ENCODE measurements at places on chromosomes 2 and 18. TPM values are rescaled to one million over a fixed set of nuclear protein-coding genes. Genes with fewer than 3 reads are reported as not detected.

Gene CFAP65
- not detected for total RNA-seq

Gene IL36A
- not detected for total RNA-seq

Gene STK36
- total RNA-seq = 22.4 TPM

DNA sequence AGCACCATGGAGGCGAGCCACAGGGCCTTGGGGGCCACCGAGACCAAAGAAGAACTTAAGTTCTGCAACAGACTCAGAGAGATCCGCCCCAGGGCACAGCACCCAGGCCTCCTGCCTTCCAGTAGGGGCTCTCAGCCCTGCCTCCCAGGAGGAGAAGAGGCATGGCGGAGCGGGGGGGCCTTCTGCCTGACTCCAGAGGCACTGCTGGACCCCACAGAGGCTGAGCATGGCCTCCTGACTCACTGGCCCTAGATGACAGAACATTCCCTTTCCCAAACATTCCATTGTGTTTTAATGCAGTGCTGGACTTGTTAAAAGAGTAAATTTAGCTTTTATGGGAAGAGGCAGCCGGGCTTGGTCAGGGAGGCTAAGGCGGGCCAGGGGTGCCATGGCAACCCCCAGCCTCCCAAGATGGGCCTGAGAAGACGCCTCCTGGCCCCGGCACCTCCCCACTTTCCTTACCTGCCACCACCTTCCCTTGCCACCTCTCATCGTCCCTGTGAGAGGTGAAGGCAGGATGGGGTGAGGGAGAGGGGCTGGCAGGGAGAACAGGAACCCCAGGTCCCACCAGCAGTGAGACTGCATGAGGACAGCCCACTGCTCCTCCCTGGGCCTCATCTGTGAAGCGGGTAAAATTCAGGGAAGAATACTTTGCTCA, 65.4 kb downstream of the SMAD7 start:
- no peak for DNase-seq

GRCh38 chr2:151260573-151261230, 961 bp downstream of the RBM43 start:
- DNase-seq = peak; percentile 22

- no peak for DNase-seq
Measured at GRCh38 chr2:22215517-22215916, 1091.7 kb downstream of the TDRD15 start.

GRCh38 chr2:46552079-46552478, 72.7 kb downstream of the TMEM247 start:
- no peak for DNase-seq

DNA sequence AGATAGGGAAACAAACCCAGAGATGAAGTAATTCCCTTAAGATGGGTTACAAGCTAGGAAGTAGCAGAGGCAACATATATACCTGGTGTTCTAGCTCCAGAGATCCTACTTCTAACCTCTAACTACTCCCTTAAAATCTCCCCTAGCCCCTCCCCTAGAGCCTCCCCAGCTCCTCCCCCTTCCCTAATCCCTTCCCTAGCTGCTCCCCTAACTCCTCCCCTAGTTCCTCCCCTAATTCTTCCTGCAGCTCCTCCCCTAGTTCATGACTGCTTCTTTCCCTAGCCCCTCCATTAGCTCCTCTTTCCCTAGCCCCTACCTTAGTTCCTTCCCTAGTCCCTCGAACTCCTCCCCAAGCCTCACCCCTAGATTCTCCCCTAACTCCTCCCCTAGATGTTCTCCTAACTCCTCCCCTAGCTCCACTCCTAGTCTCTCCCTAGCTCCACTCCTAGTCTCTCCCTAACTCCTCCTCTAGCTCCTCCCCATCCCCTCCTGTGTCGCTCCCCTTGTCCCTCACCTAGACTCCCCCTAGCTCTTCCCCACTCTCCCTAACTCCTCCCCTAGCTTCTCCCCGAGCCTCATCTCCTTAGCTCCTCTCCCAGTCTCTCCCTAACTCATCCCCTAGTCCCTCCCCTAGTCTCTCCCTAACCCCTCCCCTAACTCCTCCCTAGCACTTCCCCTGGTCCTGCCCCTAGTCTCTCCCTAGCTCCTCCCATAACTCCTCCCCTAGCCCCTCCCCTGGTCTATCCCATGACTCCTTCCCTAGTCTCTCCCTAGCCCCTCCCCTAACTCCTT, 108.9 kb downstream of the CD226 start:
- DNase-seq = peak; percentile 74

DNA sequence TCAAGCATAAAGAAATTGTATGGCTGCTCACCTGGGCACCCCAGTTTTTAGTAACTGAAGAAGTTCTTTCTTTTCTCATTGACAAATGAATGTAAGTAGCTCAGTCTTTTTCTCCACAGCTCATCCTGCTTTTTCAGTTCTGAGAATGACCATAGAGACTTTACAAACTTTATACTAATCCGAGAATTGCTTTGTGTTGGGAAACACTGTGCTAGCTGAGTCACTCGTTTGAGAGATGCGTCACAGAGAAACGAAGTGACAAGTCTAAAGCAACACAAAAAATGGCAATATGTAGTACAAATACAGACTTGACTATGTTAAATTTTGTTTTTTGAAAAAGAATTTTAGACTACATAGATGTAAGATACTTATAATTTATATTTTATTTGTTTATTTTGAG, 9.0 kb downstream of the LRRTM4 start:
- no peak for DNase-seq

GRCh38 chr2:118548880-118549488, 298.5 kb downstream of the EN1 start:
- no peak for DNase-seq

DNA sequence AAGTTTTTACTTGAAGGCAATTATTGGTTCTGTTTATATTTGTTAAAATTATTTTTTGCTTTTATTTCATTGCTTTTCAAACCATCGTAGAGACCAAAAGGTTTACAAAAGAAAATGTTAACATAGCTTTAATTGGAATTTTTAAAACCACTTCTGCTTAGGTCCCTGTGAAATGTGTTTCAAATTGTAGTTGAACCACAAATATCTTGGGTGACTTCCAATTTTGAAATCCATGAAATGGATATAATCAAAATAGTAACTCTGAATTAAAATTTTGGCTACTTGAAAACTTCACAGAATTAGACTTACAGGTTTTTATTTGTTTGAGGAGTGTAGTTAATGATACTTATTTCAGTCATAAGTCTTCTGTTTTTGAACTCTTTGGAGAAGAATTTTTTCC, 3.1 kb upstream of the SPAG16 start:
- no peak for DNase-seq

- no peak for DNase-seq
Measured at GRCh38 chr2:174024524-174025270, 59.5 kb upstream of the SP3 start.

Gene CCDC102B
- total RNA-seq = not detected

Gene CHRNG
- not detected for total RNA-seq

- DNase-seq = no peak
Measured at GRCh38 chr18:71287268-71287667, 998.4 kb downstream of the SOCS6 start.

- DNase-seq = no peak
Measured at GRCh38 chr2:1585635-1586034, 158.7 kb downstream of the PXDN start.

- DNase-seq = no peak
Measured at GRCh38 chr2:19617257-19617848, 258.9 kb upstream of the OSR1 start.

DNA sequence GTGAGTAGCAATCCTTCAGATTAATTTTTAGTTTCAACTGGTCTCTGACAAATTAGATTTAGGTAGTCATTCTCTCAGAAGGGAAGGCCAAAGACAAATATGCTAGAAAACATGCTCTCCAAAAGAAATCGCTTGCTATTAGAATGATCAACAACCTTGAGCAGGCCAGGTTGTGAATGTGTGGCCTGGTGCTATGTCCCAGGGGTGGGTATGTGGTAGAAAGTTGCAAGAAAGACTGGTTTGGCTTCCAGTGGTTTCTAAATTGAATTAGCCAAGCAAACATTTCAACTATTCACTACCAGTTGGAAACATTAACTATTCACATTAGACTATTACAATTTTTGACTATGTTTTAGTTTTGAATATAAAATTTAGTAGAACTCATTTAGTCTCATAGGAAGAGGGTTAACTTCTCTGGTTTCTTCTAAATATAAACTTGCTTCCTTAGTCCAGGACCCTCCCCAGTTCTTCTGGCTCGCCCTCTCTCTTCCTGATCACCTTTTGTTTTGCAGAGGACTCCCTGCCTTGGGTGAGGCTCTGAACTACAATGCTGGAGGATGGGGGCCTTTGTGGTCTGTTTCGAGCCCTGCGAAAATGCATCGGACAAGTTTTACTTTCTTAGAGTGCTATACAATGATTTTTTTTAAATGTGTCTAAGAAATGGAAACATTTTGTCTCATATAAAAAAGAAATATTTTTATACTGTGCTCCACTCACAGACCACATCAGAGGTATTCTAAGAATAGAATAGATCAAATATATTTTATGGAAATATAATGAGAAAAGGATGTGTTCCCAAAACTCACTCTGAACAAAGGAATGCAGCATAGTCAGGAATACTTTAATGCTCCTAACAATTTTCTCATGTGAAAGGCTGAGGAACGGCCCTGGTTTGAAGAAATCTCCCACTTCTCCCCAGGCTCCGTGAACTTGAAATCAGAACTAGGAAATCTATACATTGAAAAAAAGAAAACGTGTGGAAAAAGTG, 375.0 kb upstream of the ZEB2 start:
- no peak for DNase-seq

GRCh38 chr2:10289352-10289751, 13.4 kb upstream of the HPCAL1 start:
- no peak for DNase-seq

- DNase-seq = peak; percentile 36
Measured at GRCh38 chr2:85952196-85952734, 63.5 kb upstream of the ST3GAL5 start.

Gene FIGN
- total RNA-seq = not detected

GRCh38 chr2:214492152-214492551, 81.3 kb downstream of the VWC2L start:
- no peak for DNase-seq

Gene ADCYAP1
- total RNA-seq = not detected

- DNase-seq = no peak
Measured at GRCh38 chr2:49753344-49753985, 599.1 kb upstream of the FSHR start.

DNA sequence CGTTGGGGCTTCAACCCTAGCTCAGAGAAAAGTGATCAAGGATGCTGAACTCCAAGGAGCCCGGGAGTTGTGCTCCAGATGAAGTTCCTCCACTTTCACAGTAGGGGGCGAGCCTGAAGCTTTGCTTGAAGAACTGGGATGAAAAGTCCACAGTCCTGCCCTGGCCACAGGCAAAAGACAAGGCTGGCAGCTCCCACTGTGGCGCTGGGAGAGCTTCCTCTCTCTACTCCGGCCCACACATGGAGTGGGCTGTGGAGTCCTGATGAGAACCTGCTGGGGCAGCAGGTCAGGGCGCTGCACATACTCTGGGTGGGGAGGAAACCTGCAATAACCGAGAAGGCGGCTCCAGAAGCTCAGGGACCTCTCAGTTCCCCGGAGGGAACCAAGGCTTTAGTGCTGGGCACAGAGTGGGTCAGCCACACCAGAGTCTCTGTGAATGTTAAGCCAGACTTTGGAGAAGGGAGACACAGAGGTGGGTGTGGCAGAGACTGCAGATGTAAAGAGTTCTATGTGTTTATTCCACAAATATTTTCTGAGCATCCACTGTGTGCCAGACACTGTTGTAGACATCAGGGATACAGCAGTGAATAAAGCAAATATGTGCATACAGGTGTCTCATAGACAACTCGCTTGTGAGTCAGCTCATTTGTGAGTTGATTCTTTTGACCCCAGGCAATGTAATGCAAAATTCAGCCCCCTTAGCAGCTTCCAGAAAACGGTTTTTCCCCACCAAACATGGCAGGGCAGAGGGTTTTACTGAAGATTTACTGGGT, 48.0 kb upstream of the MRPL33 start:
- peak; percentile 79 for DNase-seq

GRCh38 chr2:195711478-195711877, 54.5 kb downstream of the SLC39A10 start:
- DNase-seq = no peak

Measured in HT-29 (cell line).